ENCODE measurements at places on chromosomes 1 and 21.
A peak's percentile ranks its signal among the peaks of the same experiment; 100 is the strongest.

- DNase-seq, result no peak
Observed at GRCh38 chr1:230073371-230074035, 6.5 kb downstream of the GALNT2 start.

- DNase-seq, result no peak
Observed at GRCh38 chr1:201786824-201787223, 42.1 kb upstream of the IPO9 start.

- DNase-seq, result no peak
Observed at GRCh38 chr1:97270508-97271307, 549.1 kb downstream of the PTBP2 start.

DNA sequence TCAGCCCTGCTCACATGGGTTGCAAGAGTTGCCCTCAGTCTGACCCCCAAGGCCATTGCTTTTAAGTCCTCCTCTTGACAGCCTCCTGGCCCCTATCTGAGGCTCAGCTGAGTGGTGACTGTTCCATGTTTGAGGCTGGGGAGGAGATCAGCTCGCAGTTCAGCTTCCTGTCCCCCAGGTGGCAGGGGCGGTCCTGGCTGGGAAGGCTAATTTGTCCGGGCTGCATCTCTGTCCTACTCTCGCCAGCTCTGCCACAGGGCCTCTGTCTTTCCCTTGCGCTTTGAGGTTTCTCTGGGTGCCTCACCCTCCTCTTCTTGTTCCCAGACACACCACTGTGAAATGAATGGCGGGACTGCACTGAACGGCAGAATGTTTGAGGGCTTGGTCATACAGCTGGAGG lies 157.3 kb downstream of the KCNJ6 start:
- DNase-seq, result peak; percentile 39

GRCh38 chr1:228340686-228341449 lies 65.8 kb downstream of the TRIM11 start:
- DNase-seq, result peak; percentile 74
